Heart right ventricle (tissue), 16 donors: ENCODE measurements at places on chromosomes 3 and 15. TPM values are rescaled to one million over a fixed set of nuclear protein-coding genes. Genes with fewer than 3 reads are reported as not detected.

GRCh38 chr3:21169948-21170347, 581.1 kb downstream of the ZNF385D start:
- DNase-seq = no peak
- H3K27ac ChIP-seq = no peak overlapping the region
- no peaks in the 10 kb centered on the region for H3K36me3 ChIP-seq

The HTR3E gene
- total RNA-seq = not detected

- no peak for DNase-seq
- H3K4me1 ChIP-seq = peaks cover 86% of the 10 kb centered on the region
- no peaks in the 10 kb centered on the region for H3K36me3 ChIP-seq
- no peaks in the 10 kb centered on the region for H3K27me3 ChIP-seq
- H3K27ac ChIP-seq = no peak overlapping the region
Measured at GRCh38 chr3:66467996-66468735, 32.7 kb downstream of the LRIG1 start.

The UBA5 gene
- total RNA-seq = 36.5 TPM

The GPR87 gene
- total RNA-seq = not detected

DNA sequence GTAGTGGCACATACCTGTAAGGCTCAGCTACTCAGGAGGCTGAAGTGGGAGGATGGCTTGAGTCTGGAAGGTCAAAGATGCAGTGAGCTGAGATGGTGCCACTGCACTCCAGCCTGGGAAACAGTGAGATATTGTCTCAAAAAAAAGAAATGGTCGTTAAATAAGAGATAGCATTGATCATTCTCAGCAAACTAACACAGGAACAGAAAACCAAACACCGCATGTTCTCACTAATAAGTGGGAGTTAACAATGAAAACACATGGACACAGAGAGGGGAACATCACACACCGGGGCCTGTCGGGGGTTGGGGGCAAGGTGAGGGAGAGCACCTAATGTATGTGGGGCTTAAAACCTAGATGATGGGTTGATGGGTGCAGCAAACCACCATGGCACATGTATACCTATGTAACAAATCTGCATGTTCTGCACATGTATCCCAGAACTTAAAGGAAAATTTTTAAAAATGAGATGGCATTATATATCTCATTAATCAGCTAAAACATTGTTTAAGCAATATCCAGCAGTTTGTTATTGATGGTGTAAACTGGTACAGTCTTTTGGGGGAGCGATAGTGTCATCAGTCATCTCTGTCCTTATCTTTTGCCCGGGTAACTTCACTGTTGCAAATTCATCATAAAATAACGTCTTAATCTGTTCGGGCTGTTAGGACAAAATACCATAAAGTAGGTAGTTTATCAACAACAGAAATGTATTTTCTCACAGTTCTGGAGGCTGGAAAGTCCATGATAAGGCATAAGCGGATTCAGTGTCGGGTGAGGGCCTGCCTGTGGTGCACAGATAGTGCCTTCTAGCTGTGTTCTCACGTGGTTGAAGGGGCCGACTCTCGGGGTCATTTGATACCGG, 1.7 kb upstream of the MAN2A2 start:
- peak overlapping the region; percentile 88 for H3K27ac ChIP-seq
- H3K36me3 ChIP-seq = no peaks in the 10 kb centered on the region
- DNase-seq = no peak
- H3K27me3 ChIP-seq = no peaks in the 10 kb centered on the region
- peak overlapping the region; percentile 82 for H3K4me3 ChIP-seq

The CIDEC gene
- total RNA-seq = 2.5 TPM

DNA sequence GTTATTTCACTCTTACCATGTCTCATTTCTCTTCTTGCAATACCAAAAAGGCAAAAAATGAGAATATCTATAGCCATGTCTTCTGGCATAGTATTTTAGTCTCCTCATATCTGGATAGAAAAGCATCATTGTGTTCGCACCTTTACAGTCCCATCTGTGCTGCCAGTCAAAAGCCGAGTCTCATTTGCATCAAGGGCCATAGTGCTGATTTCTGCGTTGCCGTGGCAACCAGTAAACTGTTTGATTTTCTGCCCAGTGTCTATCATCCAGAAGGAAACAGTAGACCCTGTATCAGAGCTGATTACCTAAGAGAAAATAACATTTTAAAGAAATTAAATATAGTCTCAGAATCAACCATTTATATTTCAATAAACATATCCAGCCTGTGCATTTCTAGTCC, 86.1 kb upstream of the SERPINI2 start:
- no peaks in the 10 kb centered on the region for H3K4me1 ChIP-seq
- H3K4me3 ChIP-seq = no peak overlapping the region
- H3K27ac ChIP-seq = no peak overlapping the region

The WNT5A gene
- total RNA-seq = 3.2 TPM

GRCh38 chr15:86645925-86646500, 566.3 kb downstream of the AGBL1 start:
- no peaks in the 10 kb centered on the region for H3K4me1 ChIP-seq
- H3K27ac ChIP-seq = no peak overlapping the region
- no peaks in the 10 kb centered on the region for H3K27me3 ChIP-seq
- no peaks in the 10 kb centered on the region for H3K36me3 ChIP-seq
- DNase-seq = no peak
- H3K4me3 ChIP-seq = no peak overlapping the region

The ZPLD1 gene
- not detected for total RNA-seq

GRCh38 chr3:30962084-30962483, 67.6 kb upstream of the GADL1 start:
- no peak overlapping the region for H3K27ac ChIP-seq
- H3K36me3 ChIP-seq = no peaks in the 10 kb centered on the region
- peaks cover 5% of the 10 kb centered on the region for H3K27me3 ChIP-seq
- H3K4me1 ChIP-seq = no peaks in the 10 kb centered on the region

GRCh38 chr3:180743813-180744590, 64.7 kb upstream of the CCDC39 start:
- H3K36me3 ChIP-seq = no peaks in the 10 kb centered on the region
- H3K27me3 ChIP-seq = peaks cover 2% of the 10 kb centered on the region

- H3K4me1 ChIP-seq = no peaks in the 10 kb centered on the region
- no peak for DNase-seq
- no peak overlapping the region for H3K27ac ChIP-seq
- no peak overlapping the region for H3K4me3 ChIP-seq
- no peaks in the 10 kb centered on the region for H3K27me3 ChIP-seq
Measured at GRCh38 chr3:38925351-38925750, 109.3 kb upstream of the SCN10A start.

GRCh38 chr3:8777201-8777977, 8.0 kb upstream of the OXTR start:
- no peaks in the 10 kb centered on the region for H3K4me1 ChIP-seq
- peaks cover 15% of the 10 kb centered on the region for H3K27me3 ChIP-seq
- H3K4me3 ChIP-seq = no peak overlapping the region

DNA sequence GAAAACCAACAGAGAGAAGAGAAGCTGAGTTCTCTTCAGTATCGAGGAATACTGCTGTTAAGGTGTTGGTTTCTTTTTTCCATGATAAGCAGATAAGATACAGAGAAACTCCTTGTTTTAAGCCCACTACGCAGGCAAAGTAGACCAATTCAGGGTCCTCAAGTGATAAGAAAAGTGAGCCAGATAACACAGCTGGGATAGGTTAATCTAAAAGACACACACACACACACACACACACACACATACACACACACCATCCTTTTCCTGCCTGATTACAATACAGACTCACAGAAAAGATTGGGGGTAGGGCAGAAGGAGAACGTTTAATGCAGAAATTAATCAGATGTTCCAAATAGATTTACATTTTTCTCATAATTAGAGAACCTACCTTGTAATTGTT, 6.5 kb upstream of the PHLDB2 start:
- no peaks in the 10 kb centered on the region for H3K36me3 ChIP-seq
- H3K4me3 ChIP-seq = no peak overlapping the region
- no peak for DNase-seq

The CTXND1 gene
- 8.3 TPM for total RNA-seq

DNA sequence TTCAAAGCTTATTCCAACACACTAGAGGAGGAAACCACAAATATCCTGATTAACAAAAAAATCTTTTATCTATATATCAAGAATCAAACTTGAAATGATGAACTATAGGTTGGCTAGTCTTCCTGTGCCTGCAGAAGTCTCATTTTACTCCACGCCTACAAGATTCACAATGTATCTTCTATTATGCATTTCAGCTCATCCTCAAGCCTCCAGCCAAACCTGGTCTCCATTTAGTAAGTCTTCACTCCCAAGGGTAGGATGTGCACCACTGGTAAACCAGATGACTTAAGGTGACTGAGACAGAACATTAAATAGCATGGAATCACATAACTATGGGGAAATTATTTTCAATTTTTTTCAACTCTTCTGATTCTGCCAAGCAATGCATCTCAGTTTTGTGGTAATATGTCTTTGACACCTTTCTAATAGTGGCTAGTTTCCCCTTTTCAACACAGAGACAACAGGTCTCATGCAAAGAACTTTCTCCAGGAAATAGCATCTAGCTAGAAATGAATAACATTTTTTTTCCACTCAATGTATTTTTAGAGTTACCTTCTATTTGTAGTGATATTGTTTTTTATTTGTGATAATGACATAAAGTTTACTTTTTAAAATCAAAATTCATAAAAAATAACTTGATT, 166.9 kb downstream of the TNIK start:
- no peak overlapping the region for H3K27ac ChIP-seq
- H3K27me3 ChIP-seq = no peaks in the 10 kb centered on the region
- peaks cover 29% of the 10 kb centered on the region for H3K4me1 ChIP-seq

GRCh38 chr3:159904455-159904854, 84.2 kb upstream of the IL12A start:
- DNase-seq = no peak
- no peaks in the 10 kb centered on the region for H3K36me3 ChIP-seq
- H3K27me3 ChIP-seq = no peaks in the 10 kb centered on the region

- peak overlapping the region; percentile 96 for H3K27ac ChIP-seq
- H3K4me1 ChIP-seq = peaks cover 22% of the 10 kb centered on the region
- no peak overlapping the region for H3K4me3 ChIP-seq
- no peak for DNase-seq
Measured at GRCh38 chr15:98724048-98724447, 75.7 kb downstream of the IGF1R start.

The CISH gene
- 34.3 TPM for total RNA-seq

DNA sequence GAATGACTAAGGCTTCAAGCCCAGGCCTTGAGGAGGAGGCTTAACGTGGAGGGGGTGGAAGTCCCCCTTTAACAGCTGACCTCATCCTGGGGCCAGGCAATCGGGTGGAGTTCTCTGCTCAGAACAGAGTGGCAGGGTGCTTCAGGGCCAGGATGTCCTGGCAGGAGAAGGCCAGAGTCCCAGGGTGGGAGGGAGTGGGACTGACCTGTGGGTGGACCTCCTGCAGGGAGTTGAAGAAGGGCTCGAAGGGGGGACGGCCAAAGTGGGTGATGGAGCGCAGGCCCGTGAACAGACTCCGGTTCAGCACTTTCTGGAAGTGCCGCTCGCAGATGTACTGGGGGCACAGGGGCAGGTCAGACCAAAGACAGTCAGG, 19.6 kb downstream of the DUOX2 start:
- H3K4me3 ChIP-seq = no peak overlapping the region
- H3K27me3 ChIP-seq = no peaks in the 10 kb centered on the region
- DNase-seq = no peak

The HRH1 gene
- 1.1 TPM for total RNA-seq

DNA sequence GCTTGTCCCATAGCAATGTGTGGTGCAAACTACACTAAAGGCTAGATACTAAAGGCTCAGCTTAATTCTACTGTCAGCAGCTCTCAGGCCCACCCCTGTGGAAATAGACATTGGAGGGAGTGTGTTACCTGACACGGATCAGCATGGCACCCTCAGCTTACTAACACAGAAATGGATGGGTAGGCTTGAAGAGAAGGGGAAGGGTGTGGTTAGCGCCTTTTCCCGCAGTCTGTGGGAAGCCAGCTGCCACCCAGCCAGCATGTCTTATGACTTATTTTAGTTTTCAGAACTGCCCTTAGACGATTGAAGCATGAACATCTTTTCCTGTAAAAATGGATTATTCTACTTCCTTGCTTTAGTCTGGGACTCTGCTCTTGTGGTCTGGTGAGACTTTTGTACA, 25.8 kb upstream of the ADPGK start:
- H3K27ac ChIP-seq = no peak overlapping the region
- H3K4me1 ChIP-seq = no peaks in the 10 kb centered on the region
- H3K36me3 ChIP-seq = no peaks in the 10 kb centered on the region
- H3K4me3 ChIP-seq = no peak overlapping the region
- H3K27me3 ChIP-seq = no peaks in the 10 kb centered on the region

The CPN2 gene
- 2.6 TPM for total RNA-seq
